GDM1 (cell line): ENCODE measurements at places on chromosomes 11 and 22.
A peak's percentile ranks its signal among the peaks of the same experiment; 100 is the strongest.

- no peak for DNase-seq
These were observed 360.3 kb downstream of the TENM4 start for GRCh38 chr11:79080551-79080950.

DNA sequence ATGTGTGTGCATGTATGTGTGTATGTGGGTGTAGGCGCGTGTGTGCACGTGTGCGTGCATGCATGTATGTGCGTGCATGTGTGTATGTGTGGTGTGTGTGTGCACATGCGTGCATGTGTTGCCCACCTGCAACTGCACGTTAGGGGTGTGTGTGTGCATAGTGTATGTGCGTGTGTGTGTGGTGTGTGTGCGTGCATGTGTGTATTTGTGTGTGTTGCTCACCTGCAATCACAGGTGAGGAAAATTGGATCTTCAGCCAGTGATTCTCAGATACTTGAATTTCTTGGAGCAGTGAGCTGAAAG is 54.3 kb downstream of the ST14 start:
- DNase-seq = no peak

- DNase-seq = no peak
These were observed 91.9 kb downstream of the CSTPP1 start for GRCh38 chr11:47028195-47029093.

GRCh38 chr22:20013382-20013871 is 3.2 kb downstream of the ARVCF start:
- peak; percentile 26 for DNase-seq

DNA sequence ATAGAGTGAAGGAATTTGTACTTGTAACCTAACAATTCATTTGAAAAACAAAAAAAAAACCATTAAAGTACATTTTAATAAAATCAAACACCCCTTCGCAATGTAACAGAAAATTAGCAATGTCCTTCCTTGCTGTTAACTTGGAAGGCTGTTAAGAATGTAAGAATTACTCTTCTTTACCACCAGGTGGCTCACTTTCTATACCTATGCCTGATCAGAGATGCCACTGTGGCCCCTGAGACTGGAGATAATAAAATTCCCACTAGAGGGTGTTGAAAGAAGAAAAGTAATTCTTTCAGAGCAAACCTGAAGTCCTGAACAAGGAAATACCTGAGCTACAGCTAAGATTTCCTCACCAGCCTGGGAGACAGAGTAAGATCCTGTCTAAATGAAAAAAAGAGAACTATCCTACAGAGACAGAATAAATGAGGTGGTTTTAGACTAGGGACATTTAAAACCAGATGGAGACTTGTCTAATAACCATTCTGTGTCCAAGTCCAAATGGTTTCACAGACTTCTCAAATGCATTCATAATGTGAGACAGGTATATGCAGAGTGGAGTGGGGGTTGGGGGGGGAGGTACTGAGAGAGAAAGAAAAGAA is 1089.3 kb downstream of the FAM181B start:
- no peak for DNase-seq

DNA sequence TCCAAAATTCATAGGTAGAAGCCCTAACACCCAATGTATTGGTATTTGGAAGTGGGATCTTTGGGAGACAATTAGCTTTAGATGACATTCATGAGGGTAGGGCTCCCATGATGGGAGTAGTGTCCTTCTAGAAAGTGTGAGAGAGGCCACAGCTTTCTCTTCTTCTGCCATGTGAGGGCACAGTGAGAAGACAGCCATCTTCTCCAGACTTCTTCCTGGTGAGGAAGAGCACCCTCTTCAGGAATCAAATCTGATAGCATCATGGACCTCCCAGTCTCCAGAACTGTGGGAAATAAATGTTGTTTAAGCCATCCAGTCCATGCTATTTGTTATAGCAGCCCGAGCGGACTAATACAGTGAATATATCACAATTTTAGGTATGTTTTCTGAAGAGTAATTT is 96.9 kb downstream of the CNTN5 start:
- no peak for DNase-seq

GRCh38 chr11:61912530-61912898 is 4.9 kb downstream of the RAB3IL1 start:
- peak; percentile 19 for DNase-seq

DNA sequence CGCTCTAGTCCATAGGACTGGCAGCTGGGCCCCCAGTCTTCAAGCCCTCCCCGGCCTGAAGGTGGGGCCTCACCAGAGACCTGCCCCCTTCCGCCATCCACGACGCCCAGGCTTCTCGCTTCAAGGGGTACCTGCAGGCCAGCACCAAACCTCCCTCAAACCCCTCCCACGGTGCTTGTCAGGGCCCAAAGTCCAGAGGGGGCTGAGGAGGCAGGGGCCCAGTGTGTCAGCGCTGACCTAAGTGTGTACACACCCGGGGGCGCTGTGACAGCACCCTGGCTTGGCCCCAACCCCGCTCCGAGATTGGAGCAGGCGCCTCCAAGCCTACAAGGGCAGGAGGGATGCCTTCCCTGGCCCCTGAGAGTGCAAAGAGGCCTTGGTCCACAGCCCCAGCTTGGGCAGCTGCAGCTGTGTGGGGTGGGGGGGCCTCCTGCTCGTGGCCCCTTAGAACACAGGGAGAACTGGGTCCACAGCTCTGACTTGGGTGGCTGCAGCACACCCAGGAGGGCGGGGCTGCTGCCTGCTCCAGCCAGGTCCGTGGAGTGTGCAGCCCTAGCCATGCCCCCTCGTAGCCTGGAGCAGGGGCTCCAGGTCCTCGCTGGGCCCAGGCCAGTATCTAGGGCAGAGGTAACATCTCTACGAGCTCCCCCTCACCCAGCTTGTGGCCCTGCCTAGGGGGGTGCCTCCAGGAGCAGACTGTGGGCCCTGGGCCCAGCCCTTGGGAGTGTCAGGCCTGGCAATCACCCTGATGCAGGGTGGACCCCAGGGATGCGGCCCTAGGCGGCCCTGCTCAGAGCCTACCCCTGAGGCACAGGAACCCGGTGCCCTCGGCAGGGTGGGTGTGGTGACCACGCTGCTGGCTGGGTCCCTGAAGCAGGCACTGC is 4.9 kb downstream of the SBF2 start:
- DNase-seq = no peak

DNA sequence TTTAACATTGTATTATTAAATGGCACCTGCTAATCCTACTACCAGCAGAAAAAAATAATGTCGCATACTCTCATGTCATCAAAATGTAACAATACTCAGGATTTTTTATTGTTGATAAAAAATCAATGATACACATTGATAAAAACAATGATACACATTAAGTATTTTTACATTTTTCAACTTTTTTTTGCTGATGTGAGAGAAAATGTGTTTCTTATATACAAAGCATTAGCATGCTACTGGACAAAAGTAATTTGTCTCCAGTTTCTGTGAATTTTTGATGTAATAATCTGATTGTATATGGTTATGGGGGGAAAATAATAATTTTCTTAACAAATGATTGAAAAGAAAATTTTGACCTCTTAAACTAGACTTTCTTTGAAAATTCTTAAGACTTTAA is 1256.6 kb upstream of the CNTN5 start:
- DNase-seq = no peak

DNA sequence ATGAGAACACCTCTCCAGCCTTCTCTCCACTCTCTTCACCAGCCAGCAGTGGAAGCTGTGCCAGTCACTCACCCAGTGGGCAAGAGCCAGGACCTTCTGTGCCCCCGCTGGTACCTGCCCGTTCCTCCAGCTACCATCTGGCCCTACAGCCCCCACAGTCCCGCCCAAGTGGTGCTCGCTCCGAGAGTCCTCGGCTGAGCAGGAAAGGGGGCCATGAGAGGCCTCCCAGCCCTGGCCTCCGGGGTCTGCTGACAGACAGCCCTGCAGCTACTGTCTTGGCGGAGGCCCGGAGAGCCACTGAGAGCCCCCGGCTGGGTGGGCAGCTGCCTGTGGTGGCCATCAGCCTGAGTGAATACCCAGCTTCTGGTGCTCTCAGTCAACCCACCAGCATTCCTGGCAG is 20.2 kb downstream of the PHLDB1 start:
- no peak for DNase-seq

GRCh38 chr11:33258631-33259205 is 1.5 kb downstream of the HIPK3 start:
- DNase-seq = peak; percentile 55

GRCh38 chr11:14267861-14268635 is 90.9 kb downstream of the RRAS2 start:
- DNase-seq = no peak

DNA sequence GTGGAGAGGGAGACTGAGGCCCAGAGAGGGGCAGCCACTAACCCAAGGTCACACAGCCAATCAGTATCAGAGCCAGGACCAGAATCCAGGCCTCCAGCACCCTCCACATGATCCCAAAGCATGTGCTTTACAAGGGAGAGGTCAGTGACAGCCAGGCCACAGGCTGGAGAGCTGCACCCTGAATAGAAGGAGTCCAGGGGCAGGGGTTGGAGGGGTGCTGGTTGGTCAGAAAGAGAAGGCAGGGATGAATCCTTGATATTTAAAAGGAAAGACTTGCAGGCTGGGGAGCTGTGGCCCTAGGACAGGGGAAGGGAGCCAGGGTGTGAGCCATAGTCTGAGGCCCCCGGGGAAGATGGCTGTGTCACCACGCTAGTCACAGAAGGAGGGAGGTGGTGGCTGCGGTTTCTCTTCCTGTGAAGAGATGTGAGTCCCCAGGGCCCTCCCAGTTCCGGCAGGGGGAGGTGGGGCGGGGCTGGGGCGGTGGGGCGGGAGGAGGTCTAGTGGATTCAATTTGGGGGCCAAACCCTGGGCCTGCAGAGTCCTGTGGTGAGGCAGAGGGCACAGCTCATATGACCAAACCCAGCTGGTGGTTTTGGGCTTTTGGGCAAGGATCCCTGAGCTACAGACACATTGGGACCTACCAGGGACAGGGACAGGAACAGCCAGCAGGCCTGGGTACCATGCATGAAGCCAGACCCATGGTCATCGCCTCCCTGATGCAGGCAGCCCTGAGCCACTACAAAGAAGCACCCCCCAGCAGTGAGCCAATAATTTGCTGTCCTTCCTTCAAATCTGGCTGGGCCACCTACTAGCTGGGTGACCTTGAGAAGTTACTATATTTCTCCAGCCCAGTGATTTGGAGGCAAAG is 14.0 kb downstream of the RAC2 start:
- peak; percentile 77 for DNase-seq

- peak; percentile 38 for DNase-seq
These were observed 705 bp upstream of the CAPN1 start for GRCh38 chr11:65180877-65181568.

GRCh38 chr11:133739481-133739880 is 105.8 kb downstream of the SPATA19 start:
- no peak for DNase-seq

GRCh38 chr11:113147249-113147648 is 167.1 kb upstream of the TTC12 start:
- no peak for DNase-seq

DNA sequence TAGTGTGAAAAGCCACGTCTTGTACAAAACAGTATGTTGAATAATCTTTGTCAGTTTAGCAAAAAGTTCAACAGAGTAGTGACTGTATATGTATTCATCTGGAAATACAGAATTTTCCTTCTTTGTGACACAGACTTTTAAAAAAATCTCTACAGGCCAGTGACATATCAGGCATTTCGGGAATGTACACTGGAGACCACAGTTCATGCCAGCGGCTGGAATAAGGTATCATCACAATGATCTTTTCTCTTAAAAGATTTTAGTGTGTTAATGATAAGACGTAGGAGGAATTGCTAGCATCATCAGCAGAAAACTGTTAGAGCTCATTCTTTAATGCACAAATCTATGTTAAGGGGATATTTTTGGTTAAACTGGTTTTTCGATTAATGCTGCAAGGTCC is 57.4 kb downstream of the BCL2L13 start:
- DNase-seq = no peak

- no peak for DNase-seq
These were observed 49.1 kb downstream of the SPATA19 start for GRCh38 chr11:133796043-133796795.

DNA sequence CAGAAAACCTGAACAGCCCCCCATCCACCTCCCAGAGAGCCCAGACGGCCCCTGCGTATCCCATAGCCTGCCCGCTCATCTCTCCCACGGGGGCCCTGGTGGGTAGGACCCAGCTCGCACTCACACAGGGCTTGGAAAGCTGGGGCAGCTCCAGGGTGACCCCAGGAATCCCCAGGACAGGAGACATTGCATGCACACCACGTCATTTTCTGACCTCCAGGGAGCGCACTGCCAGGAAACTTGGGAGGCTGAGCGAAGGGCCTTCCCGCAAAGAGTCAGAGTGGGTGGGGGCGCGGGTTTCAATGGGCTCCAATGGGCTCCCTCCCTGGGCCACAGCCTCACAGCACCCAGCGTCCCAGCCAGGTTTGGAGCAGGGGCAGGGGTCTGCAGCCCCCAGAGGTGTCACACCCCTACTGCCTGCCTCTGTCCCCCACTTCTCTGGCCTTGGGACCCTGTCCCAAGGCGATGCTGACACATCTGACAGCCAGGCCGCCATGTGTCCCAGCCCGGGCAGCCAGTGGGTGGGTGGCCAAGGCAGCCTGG is 8.2 kb upstream of the SYT8 start:
- no peak for DNase-seq

DNA sequence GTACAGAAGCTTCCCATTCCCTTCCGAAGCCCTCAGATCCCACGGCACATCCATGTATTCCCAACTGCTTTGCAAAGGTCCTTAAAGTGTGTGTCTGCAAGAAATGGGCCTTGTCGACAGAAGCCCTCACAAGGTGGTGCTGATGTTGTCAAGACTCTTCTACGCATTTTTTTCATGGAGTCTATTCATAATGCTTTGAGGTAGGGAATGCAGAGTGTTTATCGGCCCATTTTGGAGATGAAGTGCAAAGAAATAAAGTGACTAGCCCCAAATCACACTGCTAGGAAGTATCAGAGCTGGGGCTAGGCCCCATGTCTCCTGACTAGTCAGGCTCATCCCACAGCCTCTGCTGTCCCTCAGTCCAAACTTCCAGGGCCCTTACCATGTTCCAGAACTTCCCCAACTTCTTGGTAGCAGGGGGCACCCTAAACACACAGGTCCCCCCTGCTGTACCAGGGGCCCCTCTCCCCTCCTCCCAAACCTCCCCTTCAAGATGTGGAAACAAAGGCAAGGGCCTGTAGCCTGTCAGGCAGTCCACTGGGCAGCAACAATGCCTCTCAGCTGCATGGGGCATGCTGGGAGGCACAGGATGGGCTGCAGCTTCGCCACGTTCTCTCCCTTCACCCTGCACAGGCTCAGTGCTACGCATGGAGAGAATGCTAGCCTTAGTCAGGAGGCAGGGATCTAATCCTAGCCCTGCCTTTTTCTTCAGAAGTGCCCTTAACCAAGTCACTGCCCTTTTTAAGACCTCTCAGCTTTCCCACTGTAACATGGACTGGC is 7.8 kb downstream of the IL18BP start:
- DNase-seq = no peak

- peak; percentile 69 for DNase-seq
These were observed 414 bp downstream of the JOSD1 start for GRCh38 chr22:38700270-38700788.

GRCh38 chr22:20507253-20508066 is at the start of gene MED15:
MED15 (plus strand) TSS chr22:20507610; CDS start chr22:20507679, 69 bp downstream.
- peak; percentile 80 for DNase-seq

GRCh38 chr11:131274233-131274632 is 96.2 kb upstream of the NTM start:
- DNase-seq = no peak

DNA sequence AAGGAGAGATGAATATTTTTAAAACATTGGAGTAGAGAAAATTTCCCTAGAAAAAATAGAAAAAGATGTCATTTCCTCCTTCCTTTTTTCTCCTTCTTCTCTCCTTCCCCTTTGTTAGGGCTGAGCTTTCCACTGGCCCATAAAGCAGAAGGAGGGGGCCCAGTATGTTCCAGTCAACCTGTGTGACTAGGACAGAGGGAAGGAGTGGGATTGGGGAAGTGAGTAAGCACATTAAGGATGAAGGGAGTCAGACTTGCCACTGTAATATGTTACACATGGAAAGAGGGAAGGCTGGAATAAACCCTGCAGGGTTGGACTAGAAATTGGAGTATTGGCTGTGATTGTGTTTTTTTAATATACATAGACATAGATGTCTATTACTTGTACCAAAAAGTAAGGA is 20.1 kb upstream of the SPINDOC start:
- DNase-seq = no peak
